Activated T-cell treated with anti-CD3 and anti-CD28 coated beads, Interleukin-2, amount 50 U/mL, for 72 hours (primary cell): ENCODE measurements at places on chromosomes 1 and 21.

- DNase-seq: no peak
Measured at GRCh38 chr1:27193194-27193593, 38.3 kb upstream of the SLC9A1 start.

- no peak for DNase-seq
Measured at GRCh38 chr1:110591956-110592355, 14.2 kb downstream of the KCNA2 start.

- DNase-seq: no peak
Measured at GRCh38 chr1:170150016-170150415, 4.3 kb downstream of the NTMT2 start.

- DNase-seq: peak; percentile 60
Measured at GRCh38 chr1:64823691-64824476, 79.0 kb downstream of the RAVER2 start.

DNA sequence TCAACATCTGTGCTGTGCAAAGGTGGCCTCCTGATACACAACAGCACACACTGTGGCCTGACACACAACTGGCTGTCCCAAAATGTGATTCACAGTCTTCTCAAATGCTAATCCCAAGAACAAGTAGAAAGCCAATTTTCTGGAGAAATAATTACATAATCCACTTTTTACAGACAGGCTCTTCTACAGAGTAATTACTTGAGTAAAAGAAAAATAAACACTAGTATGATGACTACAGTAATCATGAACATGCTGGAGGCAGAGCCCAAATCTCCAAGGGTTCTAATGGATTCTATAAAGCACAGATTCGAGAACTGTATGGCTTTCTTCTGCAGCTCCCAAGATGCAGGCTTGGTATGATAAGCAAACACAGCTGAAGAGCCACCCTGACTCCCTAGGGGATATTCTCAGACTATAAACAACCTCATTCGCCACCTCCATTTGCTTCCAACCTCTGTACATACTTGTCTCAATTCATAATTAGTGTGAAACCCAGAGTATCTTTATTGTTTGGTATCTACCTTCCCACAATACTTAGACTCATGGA, 81.9 kb downstream of the SIPA1L2 start:
- no peak for DNase-seq

- DNase-seq: no peak
Measured at GRCh38 chr1:178937695-178938094, 66.8 kb upstream of the ANGPTL1 start.

GRCh38 chr1:13224480-13225060, 1.4 kb downstream of the PRAMEF18 start:
- no peak for DNase-seq

DNA sequence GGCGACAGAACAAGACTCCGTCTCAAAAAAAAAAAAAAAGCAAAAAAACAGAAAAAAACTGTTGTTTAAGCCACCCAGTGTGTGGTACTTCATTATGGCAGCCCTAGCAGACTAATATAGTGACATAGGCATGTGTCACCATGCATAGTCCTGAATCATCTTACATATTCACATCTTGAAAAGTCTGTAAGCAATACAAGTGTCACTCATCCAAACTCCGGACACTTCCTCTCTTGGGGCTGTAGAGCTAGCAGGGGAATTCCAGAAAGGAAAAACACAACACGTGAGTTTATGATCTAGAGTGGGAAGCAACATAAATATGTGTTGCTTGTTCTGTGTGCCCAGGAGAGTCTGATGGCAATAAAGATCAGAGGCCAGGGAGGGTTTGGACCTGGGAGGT, 81.6 kb upstream of the KCNE2 start:
- peak; percentile 8 for DNase-seq

- no peak for DNase-seq
Measured at GRCh38 chr1:49864581-49864980, 159.2 kb downstream of the AGBL4 start.

- DNase-seq: no peak
Measured at GRCh38 chr1:55428944-55429931, 214.1 kb upstream of the USP24 start.

- no peak for DNase-seq
Measured at GRCh38 chr21:16280686-16281091, 550.9 kb downstream of the USP25 start.

DNA sequence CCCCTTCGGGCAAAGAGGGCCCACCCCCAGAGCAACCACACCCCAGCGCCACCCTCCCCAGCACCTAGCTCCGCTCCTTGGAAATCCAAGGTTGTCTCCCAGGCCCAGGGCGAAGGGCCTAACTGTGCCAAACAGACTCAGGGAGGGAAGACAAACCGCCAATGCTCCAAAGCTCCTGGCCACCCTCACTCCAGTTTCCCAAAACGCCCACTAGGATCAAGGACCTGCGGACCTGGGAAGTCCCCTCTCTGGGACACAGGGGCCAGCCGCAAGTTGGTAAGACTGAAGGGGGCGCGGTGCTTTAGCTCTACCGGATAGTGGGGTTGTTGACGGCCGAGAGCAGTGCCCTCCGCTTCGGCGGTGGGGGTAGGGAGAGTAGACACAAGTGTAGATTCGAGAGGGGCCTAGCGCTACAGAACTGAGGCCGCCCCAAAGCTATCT, 581 bp downstream of the IRF6 start:
- no peak for DNase-seq

GRCh38 chr1:24641646-24642151, 1.4 kb upstream of the SRRM1 start:
- DNase-seq: peak; percentile 49

DNA sequence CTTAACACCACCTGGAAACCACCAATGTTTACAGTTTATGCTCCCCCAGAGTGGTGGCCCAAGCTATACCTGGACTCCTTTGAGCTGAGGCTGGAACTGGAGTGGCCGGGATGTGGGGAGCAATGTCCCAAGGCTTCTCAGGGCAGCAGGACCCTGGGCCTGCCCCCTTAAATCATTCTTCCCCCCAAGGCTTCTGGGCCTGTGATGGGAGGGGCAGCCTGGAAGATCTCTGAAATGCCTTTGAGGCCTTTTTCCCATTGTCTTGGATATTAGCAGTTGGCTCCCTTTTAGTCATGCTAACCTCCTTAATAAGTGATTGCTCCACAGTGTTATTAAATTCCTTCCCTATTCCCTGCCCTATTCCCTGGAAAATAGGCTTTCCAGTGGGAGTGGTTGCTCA, 185.8 kb downstream of the HS2ST1 start:
- no peak for DNase-seq

DNA sequence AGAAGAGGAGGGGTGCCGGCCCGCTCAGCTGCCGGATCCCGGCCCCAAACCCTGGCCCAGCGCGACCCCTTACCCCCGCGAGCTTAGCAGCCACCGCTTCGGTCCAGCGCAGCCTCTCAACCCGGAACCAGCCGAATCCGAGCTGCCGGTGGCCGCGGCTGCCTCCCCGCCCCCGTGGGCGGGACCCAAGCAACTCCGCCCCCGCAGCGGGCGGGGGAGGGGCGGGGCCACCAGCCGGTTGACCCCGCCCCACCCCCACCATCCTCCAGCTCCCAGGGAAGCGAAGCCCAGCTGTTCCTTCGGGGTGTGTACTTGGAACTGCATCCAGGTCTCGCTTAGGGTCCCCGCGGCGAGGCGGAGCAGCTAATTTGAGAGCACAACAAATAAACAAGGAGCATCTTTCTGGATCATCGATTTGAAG, at the start of gene TRIM62:
TSS of gene TRIM62 (minus strand) at position 123 of the 421 bp plus-strand sequence. CDS start 611 bp downstream, outside the sequence.
- DNase-seq: peak; percentile 88

DNA sequence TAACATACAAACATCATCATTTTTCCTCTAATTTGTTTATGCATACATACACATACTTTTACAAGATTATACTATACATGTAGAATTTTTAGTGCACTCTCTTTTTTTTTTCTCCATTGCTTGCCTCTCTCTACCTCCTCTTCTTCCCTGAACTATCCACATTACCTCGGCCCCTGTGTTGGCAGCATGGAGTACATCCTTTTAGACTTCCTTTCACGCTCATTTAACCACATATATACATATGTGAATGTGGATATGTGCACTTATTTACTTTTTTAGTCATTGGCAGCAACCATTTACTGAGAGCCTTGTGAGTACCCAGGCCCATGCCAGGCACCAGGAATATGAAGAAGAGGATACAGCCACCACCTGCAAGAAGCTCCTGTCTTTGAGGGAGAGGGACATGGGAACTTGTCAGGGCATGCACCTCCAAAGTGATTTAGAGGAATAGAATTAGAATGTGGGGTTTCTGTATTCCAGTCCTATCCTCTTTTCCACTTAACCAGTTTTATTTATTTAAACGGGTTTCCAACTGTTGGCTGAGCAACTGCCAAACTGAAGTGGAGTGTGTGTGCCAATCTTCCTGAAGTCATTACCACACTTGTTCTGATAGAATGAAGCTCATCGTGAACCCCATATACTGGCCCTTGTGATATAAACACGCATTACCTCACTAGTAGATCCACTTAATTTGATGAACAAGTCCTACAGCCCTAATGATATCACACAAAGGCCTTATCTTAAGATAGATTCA, 212.6 kb downstream of the TNR start:
- no peak for DNase-seq

- peak; percentile 46 for DNase-seq
Measured at GRCh38 chr21:33078907-33079582, 9.1 kb downstream of the OLIG1 start.

GRCh38 chr1:97999320-97999719, 78.5 kb upstream of the DPYD start:
- no peak for DNase-seq

DNA sequence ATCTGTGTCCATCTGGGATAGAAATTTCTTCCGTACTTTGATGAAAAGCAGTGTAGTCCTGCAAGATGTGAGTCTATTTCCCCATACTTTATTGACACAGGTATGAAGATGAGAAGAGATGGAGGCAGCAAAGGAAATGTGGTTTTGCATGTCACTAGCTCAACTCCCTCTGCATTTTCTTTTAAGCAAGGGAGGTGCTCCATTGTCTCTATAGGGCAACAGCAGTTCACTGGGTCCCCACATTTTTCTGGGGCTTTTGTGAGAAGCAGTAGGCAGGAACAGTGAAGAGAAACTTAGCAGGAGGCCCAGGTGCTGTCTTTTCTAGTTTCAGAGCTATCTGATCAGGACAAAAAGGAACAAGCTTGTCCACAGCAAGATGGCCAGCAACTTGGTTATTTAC, 37.1 kb downstream of the C21orf91 start:
- DNase-seq: no peak

DNA sequence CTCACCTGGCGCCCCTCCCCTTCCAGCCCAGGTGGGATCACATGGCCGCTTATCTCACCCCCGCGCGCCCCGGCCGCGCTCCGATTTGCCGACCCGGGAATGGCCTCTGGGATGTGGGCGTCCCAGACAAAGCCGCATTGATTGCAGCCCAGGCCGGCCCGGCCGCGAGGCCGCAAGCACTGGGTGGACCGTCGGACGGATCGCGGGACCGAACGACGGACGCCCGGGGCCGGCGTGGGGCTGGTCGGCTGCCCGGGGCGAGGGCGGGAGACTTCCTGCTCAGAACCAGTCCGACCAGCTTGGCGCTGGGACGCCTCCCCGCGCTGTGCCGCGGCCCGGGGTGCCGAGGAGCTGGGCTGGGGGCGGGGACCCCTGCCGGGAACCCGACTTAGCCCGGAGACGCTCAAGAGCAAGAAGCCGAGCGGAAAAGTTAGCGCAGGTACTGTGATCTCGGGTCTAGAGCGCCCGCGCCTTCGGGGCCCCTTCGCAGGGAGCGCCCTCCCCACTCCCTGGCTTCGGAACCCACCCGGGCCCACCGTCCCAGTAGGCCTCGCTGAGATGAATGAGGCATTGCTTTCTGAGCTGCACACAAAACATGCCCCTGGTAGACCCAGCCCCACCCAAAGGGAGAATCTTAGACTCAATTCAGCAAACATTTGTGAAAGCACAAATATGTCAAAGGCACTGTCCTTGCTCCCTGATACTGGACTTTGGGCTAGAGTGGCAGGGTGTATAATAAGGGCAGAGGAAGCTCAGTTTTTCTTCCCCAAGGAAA, 415 bp upstream of the LAD1 start:
- no peak for DNase-seq

DNA sequence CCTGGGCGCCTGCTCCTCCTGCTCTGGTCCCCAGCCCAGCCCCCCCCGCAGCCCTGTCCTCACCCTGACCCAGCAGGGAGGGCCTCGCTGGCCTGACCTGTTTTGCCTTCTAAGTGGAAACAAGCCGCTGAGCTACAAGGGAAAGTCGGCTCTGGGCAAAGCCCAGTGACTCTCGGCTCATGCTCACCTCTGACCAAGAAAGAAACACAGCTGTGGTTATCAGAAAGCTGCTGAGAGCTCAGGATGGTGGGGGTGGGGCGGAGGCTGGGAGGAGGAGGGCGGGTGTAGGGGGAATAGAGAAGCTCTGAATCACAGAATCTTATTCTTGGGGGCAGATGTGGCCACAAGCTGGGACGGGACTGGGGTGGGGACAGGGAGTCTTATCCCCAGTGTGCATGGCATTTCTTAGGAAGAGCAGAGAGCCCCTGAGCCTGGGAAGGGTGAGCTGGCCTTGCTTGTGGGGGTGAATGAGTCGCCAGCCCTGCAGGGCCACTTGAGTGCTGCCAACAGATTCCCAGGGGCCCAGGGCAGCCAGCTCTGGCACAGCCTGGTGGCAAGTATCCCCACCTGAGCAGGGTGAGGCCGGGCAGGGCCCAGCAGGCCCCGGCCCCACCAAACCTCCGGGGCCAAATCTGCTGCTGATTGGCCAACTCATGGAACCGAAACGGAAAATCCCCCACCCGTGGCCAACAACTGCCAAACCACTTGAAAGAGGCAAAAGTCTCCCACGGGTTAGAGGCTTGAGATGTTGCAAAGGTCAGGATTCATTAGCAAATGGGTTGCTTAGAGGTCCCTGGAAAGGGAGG, 120.6 kb downstream of the SPSB1 start:
- peak; percentile 75 for DNase-seq

DNA sequence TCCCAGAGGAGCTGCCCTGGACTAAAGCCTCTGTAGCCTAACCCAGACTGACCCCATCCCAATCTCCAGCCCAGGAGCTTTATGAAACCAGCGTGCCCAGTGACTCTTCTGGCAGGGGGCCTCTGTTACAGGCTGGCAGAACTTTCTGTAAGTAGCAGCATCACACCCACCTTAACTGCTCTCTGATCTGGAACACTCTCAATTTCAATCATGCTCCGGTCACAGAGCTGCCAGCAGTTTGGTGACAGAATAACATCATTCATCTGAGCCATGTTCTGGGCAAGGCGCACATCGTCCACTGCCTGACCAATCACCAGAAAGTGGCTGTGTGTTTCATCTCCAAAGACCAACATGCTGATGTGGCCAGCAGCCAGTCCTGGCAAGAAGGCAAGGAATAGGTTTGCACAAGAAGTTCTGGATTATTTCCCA, 14.7 kb downstream of the ADCY10 start:
- DNase-seq: no peak

- no peak for DNase-seq
Measured at GRCh38 chr1:106223213-106223612, 833.3 kb upstream of the PRMT6 start.

DNA sequence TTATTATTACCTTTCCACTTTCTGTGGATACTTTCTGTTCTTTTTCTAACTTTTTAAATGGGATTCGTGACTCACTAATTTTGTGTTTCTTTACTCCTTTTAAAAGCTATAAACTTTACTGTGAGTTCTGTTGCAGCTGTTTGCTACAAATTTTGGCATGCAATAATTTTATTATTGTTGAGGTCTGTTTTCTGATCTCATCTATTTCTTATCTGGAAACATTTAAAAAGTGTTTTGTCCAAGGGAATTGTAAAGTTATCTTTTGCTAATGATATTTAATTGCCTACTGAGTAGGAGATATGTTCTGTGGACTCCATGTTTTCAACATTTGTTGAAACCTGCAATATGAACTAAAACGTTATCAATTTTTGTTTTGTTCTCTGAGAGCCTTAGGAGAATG, 138.1 kb upstream of the COL6A1 start:
- no peak for DNase-seq
